ENCODE measurements at places on chromosomes 16 and 17. TPM values are rescaled to one million over a fixed set of nuclear protein-coding genes. Genes with fewer than 3 reads are reported as not detected.

Gene P2RX1
- total RNA-seq: 3.5 TPM

Gene CLEC10A
- total RNA-seq: 29.1 TPM

GRCh38 chr17:75996665-75997590, 3.7 kb upstream of the CDK3 start:
- DNase-seq: peak; percentile 75

DNA sequence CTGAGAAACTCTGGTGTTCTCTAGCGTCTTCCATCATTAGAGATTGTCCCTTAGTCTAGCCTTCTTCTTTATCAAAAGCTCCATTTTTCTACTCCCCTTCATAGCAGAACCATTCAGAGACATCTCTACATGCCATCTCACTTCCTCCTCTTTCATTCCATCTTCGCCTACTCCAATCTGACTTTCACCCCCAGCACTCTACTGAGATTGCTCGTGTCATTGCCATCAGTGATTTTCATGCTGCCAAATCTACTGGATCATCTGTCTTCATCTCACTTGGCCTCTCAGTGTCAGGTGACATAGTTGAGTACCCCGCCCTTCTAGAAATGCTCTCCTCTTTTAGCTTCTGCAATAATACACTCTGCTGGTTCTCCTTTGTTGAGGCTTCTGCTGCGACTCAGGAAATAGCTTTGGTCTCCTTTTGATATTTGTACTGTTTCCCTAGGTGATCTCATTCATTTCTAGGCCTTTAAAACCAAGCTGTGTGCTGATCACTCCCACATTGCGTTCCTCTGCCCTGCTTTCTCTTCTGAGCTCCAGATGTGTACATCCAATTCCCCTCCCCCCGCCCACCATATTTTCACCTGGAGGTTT, 119.1 kb downstream of the FTO start:
- no peak for DNase-seq

- peak; percentile 79 for DNase-seq
Observed at GRCh38 chr17:78910497-78911284, 7.7 kb upstream of the CEP295NL start.

Data from aorta (tissue), 5 donors.